ENCODE measurements at places on chromosomes 16 and 17.
A peak's percentile ranks its signal among the peaks of the same experiment; 100 is the strongest.

GRCh38 chr17:28133562-28133970 is 91.1 kb downstream of the NLK start:
- no peak for DNase-seq

GRCh38 chr17:12536021-12536420 is 129.7 kb upstream of the MYOCD start:
- no peak for DNase-seq

DNA sequence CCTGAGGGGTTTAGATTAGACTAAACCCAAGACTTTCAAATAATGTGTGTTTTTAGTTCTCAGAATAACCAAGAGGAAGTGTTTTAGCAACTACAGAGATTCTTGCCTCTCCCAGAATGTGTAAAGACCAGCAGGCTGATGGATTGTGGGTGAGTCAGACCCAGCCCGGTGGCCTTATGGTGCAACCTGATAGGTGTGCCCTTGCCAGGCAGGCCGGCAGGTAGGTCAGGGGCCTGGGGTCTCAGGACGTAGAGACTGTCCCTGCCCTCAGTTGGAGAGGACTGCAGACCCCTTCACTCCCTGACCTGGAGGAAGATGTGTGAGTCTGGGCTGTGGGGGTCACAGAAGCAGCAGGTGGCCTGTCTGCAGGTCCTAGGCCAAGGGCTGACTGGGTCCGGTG is 47.2 kb upstream of the ACSF3 start:
- no peak for DNase-seq

DNA sequence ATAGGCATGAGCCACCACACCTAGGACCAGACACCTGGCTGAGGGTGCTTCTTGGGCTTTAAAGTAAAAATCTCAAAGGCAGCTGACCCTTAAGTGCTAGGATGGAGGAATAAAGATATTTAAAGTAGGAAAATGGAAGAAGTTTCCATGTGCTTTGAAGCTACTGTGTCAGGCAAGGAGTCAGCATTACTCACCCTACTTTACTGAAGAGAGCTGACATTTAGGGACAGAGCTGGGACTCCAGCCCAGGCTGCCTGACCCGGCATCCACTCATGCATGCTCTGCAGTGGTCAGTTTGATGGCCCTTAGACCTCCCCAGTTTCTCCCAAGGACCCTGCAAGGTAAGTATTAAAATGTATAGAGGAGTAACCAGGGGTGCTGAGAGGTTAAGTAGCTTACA is 124.7 kb upstream of the PLCG2 start:
- DNase-seq = no peak

GRCh38 chr17:62064029-62064790 is 868 bp downstream of the MED13 start:
- peak; percentile 29 for DNase-seq

DNA sequence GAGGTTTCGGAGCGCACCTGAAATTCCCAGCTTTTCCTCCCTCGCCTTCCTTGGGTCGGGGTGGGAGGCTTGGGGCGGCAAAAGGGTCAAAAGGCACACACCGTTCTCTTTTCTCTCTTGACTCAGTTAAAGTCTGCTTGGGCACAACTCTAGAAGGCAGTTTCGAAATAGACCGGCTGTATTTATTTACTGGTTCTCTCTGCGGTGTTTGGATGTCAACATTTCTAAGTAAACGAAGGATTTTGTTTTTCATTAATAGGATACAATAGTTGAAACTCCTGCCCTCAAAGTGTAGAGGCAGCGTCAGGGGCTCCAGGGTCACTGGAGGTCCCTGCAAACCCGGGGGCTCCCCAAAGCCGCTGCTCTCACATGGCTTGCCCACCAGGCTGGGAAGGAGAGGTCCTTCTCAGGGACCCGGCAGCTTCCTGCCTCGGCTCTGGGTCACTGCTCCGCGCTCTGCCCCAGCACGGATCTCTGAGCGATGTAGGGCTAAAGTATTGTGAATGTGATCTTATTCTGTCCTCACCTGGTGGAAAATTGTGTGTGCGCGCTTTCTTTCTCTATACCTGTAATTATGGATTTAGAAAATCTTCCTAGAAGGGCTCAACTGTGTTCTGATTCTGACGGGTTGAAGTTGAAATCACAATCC is 952 bp downstream of the BMERB1 start:
- DNase-seq = no peak

DNA sequence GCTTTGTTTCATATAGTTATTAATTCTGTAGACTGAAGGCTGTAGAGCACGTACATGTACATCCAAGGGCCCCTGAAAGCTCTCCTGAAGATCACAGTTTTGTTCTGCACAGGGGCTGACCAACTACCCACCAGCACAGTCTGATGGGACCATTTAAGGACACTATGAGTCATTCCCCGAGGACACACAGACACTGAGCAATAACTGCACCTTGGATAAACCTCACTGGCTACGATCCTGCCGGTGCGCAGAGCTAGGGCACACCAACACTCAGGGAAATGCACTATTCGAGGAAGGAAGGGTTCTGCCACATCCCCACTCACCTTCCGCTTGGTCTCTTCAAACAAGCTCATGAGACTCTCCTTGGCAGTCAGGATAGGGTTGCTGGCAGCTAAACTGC is 20.3 kb downstream of the SMG6 start:
- DNase-seq = no peak

DNA sequence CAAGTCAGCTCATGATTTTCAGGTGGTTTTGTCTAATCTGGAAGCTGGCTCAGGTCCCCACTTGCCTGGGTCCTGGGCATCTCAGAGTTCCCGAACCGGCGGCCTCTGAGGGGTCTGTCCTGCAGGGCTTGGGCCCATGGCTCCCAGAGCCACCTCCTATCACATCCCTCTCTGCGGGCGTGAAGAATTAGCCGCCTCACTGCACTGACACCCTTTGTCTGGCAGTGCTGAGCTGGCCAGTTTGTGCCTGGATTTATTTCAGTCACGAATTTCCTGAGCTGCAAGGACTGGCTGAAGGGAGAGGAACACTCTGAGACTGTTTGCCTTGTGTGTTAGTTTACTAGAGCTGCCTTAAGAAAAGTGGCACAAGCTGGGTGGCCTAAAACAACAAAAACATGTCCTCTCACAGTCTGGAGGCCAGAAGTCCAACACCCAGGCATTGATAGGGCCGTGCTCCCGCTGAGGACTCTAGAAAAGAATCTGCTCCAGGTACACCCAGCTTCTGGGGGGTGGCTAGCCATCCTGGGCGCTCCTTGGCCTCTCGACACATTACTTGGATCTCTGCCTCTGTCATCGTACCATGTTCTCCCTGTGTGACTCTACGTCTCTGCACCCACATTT is 217.5 kb upstream of the DYNLRB2 start:
- no peak for DNase-seq

GRCh38 chr16:16071631-16072244 is 122.3 kb downstream of the ABCC1 start:
- no peak for DNase-seq

- no peak for DNase-seq
Measured at GRCh38 chr17:69762359-69762758, 312.7 kb upstream of the KCNJ16 start.

GRCh38 chr16:85607796-85608514 is 5.2 kb upstream of the GSE1 start:
- DNase-seq = peak; percentile 40

DNA sequence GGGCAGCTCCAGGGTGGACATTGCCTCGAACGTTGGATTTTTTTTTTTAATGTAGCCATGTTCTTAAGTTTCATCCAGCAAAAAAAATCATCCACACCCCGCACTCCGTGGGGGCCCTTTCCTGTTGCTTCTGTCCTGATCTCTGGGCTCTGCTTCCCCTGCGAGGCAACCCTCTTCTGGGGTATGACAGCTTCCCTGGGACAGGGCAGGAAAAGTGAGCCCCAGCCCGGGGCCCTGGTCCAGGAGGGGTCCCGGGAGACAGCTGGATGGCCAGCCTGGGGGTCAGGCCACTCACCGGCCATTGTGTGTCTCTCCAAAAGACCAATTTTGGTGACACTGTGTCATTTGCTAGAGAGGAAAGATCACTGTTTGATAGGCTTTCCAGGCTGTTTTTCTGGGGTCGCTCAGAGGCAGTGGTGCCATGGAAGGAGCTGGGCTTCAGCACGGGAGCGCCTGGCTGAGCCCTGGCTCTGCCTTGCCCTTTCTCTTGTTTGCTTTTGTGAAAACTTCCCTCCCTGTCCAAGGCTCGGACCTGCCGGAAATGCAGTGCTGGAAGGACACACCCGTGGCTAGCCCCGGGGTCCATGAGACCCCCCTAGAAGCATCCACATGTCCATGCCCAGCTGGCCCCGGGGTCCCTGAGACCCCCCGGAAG is 41.0 kb upstream of the CHMP6 start:
- no peak for DNase-seq

DNA sequence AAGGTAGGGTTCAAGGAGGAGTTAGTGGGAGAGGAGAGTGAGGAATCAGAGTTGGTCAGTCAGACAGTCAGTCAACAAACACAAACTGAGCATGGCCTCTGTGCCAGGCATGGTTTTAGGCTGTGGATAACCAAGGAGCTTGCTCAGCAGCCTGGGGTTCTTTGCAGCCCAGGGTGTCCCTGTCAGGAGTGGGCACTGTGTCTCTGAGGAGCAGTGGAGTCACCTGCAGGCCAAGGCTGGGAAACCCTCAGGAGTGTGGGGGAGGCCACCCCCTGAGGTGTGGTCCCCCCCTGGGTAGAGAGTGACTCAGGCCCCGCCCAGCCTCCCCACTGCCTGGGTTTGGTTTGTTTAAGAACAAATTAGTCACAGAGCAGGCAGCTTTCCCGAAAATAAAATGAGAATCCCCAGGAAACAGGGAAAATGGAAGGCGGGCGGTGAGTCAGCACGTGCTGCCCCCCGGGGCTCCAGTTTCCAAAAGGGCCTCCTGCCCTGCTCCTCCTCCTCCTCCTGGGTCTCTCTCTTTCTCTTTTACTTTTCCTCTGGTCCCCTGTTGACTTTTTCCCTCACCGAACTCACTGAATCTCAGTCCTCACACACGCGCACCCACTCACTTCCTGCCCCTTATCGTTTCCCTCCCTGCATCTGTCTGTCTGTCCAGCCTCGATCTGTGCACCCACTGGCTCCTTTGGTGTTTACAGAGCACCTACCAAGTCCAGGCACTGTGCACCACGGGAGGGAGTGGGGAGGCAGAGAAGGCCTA is 44.3 kb downstream of the SOCS3 start:
- no peak for DNase-seq

DNA sequence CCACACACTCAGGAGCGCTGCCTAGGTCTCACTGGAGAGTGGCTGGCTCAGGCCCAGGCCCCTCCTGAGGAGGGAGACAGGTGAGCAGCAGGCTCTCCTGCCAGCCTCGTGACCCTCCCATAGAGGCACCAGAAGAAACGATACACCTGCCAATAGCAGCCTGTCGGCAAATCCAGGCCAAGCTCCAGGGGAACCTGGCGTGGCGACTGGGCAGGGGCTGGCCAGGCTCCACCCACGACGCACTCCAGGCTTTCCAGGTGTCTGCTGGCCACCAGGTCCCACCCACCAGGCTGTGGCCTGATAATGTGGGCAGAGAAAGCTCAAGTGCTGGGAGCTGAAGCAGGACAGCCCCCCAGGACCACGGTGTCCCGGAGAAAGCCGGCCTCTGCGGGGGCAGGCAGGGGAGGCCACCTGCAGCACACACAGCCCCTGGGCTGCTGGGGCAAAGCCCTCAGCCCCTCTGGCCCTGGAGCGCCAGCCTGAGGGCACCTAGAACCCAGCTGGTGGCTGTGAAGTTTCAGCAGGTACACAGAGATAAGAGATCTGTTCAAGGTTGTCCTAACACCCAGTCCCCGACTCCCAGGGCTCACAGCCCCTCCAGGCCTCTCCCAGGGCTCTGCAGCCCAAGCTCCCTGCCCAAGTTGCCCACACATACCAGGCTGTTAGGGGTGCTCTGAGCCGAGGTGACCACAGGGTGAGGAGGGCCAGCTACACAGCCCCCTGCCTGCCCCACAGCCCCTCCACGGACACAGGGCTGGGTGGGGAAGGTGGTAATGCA is 2.4 kb downstream of the PGAP6 start:
- no peak for DNase-seq

DNA sequence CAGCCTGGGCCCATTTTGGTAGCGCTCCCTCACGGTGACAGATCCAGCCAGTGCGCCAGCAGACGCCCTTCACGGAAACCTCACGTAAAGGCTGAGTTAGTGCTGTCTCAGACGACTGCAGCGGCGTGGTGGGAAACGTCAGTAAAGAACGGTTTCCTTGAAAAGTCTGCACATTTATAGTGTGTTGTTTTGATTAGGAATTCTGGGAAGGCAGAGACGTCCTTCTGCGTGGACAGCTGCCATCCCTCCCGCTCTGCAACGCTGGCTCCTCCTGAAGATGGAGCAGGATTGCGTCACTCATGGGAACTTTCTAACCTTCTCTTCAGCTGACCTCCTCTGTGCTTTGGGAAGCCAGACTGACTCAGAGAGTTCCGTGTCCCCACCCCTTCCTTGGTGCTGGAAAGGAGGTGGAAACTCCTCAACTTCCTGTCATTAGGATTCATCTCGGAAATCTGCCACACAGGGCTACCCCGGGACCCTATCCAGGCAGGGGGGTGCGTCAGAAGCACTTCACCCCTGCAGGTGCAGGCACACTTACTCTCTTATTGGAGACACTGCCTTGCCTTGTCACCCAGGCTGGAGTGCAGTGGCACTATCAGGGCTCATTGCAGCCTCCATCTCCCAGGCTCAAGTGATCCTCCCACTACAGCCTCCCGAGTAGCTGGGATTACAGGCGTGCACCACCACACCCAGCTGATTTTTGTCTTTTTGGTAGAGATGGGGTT is 24.3 kb upstream of the CRISPLD2 start:
- DNase-seq = no peak

DNA sequence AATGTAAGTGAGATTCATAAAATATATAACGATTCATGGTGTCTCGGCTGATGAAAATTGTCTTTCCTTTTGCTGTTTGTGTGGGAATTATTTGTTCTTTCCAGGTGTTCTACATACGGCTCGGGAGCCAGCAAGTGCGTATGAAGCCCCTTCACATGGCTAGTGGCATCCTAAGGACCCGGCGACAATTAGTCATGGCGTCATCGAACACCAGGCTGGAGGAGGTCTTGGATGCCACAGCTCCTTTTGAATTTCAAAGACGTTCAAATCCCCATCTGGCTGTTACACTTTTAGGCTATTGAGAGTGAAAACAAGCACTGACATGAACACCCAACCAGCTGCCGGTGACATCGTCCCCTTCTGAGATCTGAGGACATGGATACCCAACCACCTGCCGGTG is 397.7 kb upstream of the TNRC6C start:
- DNase-seq = no peak

- no peak for DNase-seq
Measured at GRCh38 chr17:72378414-72379390, 257.9 kb downstream of the SOX9 start.

- no peak for DNase-seq
Measured at GRCh38 chr17:7714721-7715594, 2.6 kb upstream of the DNAH2 start.
